CD4-positive, alpha-beta T cell treated with Interleukin-12 subunit alpha and Interleukin-12 subunit beta, for 1 hour (primary cell): ENCODE measurements at places on chromosomes 3 and 15.

DNA sequence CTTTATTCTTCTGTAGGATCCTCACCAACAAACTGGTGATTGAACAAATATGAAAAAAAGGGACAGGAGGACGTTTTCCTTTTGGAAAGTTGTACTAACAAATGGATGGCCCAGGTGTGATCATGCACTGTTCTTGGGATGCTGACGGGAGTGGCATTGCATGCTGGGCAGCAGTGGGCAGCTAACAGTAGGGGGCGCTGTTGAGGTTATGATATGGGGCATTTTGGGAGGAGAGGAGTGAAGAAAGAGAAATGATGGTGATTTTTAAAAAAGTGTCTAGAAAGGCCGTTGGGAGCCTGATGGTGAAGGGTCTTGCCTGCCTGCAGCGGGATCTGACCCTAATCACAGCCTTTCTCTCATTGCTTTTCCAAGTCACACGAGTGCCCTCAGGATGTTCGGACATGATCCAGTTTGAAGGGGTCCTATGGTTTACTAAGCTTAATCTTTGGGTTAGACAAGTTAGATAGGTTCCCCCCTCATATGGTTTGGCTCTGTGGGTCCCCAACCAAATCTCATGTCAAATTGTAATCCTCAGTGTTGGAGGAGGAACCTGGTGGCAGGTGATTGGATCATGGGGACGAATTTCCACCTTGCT is 46.2 kb upstream of the PRTG start:
- DNase-seq, result peak; percentile 36

GRCh38 chr3:29644261-29644660 is 363.4 kb downstream of the RBMS3 start:
- no peak for DNase-seq

GRCh38 chr3:29281344-29282241 is 722 bp downstream of the RBMS3 start:
- DNase-seq, result peak; percentile 1

- no peak for DNase-seq
Observed at GRCh38 chr3:55362210-55362960, 124.7 kb downstream of the WNT5A start.

GRCh38 chr3:149654188-149654601 is 3.6 kb downstream of the WWTR1 start:
- no peak for DNase-seq

- DNase-seq, result no peak
Observed at GRCh38 chr3:39388153-39388552, 5.0 kb downstream of the SLC25A38 start.

DNA sequence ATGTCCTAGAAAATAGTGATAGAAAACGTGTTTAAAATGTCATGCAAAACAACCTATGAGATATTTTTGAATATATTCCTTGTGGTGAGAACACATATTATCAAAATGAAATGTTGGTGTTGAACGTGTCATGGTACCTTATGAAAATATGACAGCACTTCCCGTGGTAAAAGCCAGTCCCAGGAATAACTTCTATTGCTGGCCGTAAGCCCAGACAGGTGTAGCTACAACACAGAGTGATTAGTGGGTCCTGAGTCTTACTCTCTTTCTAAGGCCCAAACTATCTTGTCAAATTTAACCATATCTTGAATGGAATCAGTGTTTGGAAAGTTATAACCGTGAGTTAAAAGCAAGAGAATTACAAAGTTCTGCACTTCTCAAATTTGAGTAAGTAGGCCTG is 24.1 kb downstream of the RARB start:
- no peak for DNase-seq

DNA sequence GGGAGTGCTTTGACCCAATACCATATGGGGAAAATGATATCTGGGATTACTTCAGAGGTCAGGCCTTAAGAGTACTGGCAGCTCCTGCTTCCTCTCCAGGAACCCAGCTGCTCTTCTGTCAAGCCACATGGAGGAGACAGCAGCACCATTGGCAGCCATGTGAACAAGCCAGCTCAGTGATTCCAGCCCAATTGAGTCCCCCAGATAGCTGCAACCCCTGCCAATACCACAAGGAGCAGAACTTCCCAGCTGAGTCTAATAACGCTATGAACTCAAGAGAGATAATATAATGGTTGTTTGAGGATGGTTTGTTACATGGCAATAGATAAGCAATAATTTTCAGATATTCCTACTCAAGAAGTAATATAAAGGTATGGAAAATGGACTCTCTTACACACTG is 126.8 kb upstream of the CPNE4 start:
- DNase-seq, result no peak

GRCh38 chr3:151058740-151059139 is 26.7 kb upstream of the MED12L start:
- no peak for DNase-seq

GRCh38 chr3:136350557-136350956 is 100.4 kb downstream of the PCCB start:
- DNase-seq, result no peak

DNA sequence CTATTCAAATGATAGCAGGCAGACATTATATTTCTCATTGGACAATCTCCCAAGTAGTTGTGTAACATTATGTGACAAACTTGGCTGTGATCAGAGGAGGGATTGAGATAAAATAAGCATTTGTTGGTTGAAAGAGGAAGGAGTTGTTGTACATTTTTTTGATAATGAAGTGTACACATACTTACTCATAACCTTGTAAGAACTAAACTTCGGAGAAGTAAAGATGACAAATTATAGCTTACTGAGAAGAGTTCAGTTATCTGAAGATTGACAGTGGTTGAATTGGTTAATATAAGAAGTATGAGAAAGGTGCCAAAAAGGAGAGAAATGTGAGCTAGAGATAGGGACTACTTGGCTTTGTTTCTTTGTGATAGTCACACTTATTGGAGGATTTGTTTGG is 32.6 kb downstream of the STT3B start:
- no peak for DNase-seq

DNA sequence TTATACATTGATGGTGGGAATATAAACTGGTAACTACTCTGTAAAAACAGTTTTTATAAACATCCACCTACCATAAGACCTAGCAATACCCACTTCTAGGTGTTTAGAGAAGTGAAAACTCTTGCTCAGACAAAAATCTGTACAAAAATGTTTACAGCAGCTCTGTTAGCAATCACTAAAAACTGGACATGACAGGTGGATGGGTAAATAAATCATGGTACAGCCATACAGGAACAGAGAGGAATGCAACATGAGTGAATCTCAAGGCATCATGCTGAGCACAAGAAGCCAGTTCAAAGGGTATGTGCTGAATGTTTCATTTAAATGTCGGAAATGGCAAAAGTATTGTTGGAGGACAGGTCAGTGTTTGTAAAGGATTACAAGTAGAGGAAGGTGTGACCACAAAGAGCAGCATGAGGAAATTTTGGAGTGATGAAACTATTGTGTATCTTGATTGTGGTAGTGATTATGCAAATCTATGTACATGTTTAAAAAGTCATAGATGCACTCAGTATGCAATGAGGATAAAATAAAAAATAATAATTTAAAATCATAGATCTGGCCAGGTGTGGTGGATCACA is 2.8 kb upstream of the RNU5A-1 start:
- DNase-seq, result no peak

GRCh38 chr3:85567071-85567676 is 608.4 kb downstream of the CADM2 start:
- no peak for DNase-seq

DNA sequence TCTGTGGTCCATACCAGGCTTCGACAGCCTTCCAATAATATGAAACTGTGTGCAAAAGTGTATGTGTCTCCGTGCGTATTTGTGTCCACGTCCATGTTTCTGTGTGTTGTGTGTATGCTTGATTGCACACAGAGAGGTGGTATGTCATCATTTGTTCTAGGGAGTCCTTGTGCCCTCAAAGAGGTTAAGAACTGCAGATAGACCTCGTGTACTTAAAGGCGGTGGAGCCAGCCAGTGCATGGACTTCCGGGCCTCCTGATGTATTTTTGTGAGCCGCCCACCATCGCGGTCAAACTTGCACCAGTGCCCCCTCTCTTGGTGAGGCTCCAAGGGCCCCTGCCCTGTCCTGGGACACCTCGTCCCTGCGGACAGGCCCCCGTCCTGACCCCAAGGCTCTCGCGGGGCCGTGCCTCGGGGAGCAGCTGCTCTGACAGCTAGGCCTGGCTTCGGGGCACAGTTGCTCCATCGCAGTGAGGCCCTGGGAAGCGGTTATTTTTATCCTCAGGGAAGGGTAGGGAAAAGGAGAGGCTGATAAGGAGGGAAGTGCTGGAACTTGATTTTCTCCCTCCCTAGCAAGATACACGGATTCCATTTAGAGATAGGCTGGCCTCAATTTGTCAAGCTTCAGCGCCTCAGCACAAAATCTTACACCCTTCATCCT is 1.2 kb upstream of the RYK start:
- DNase-seq, result no peak

DNA sequence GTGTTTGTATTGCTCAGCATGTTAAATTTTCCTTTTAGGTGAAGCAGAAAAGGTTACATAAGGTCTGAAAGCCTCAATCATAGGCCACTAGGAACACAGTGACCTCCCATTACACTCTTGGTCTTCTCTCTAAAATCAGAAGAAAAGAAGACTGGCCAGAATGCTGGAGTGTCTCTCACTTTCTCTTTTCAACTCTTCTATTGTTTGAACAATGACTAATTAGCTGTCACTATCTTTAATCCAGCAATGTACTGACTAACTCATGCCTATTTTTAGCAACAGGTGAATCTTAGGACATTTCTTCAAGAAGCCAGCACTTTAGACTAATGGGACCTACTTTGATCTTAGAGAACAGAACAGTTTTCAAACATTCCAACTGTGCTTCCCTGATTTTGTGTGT is 142.8 kb downstream of the TGFBR2 start:
- DNase-seq, result no peak

DNA sequence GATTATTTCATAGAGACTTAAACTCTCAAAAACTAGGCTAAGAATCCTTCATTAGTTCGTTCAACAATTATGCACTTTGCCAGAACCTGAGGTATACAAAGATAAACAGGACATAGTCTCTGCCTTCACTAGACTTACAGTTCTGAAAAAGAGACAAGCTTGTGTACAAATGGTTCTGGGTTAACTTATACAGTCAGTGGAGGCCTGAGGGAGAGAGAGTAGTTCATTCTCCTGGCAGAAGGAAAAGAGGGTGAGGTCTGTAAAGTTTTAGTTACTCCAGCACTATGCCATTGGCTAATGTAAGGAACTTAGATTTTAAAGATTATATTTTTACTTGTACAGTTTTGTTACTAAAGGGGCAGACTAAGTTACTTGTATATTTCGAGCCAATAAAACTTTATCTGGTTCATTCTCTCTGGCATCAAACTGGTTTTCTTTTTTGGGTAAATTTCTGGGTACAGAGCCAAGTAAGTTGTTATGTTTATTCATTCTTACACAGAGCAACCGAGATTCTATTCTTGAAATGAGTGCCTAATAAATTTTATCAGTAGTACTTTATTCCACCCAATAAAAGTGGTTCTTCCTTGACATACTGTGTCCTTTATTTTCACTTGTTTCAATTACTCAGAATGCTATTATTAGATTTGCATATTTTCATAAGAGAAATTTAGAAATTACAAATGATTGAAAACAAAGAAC is 278.7 kb downstream of the TIGIT start:
- DNase-seq, result no peak

GRCh38 chr3:23442598-23443383 is 239.7 kb downstream of the UBE2E2 start:
- DNase-seq, result peak; percentile 29

- peak; percentile 77 for DNase-seq
Observed at GRCh38 chr3:129690406-129690805, 83.9 kb upstream of the PLXND1 start.

DNA sequence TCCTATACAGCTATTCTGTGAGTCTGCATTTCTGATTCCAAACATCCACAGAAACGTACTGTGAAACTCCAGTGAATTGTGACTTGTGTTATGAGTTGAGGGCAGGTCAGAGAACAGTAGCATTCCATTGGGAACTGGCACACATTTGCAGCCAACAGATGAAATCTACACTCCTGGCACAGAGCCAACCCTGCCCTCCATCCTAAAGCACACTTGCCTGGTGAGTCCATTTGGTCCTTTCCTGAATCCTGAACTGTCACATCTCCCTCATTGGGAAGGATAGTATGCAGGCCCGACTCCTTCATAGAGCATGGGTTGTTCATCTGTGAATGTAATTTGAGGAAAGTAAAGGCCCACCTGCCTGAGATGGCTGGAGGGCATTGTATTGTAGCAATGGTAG is 314.3 kb upstream of the RASGRP1 start:
- DNase-seq, result no peak

DNA sequence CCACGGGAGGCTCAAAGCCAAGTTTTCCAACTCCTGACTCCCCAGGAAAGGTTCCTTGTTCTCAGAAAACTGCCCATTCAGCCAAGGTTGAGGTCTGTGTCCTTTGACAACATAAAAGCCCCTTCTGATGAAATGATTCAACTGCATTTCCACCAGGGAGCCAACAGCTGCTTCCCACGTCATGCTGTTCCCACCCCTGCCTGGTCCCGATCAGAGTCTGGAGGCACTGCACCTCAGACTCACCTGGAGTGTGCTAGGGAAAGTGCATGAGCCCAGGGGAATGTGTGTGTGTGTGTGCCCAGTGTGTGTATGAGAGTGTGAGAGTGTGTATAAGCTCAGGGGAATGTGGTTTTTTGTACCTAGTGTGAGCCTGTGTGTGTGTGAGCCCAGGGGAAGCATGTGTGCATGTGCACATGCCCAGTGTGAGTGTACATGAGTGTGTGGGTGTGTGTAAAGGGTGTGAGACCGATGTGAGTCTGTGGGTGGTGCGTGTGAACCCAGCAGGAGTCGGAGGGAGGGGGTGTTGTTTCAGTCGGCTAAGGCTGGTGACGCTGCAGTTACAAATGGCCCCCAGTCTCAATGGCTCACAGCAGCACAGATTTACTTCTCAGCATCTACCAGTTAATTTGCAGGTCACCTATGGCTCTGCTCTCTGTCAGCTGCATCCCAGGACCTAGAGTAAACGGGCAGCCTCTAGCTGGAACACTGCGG is 20.3 kb upstream of the SLC6A1 start:
- DNase-seq, result no peak

DNA sequence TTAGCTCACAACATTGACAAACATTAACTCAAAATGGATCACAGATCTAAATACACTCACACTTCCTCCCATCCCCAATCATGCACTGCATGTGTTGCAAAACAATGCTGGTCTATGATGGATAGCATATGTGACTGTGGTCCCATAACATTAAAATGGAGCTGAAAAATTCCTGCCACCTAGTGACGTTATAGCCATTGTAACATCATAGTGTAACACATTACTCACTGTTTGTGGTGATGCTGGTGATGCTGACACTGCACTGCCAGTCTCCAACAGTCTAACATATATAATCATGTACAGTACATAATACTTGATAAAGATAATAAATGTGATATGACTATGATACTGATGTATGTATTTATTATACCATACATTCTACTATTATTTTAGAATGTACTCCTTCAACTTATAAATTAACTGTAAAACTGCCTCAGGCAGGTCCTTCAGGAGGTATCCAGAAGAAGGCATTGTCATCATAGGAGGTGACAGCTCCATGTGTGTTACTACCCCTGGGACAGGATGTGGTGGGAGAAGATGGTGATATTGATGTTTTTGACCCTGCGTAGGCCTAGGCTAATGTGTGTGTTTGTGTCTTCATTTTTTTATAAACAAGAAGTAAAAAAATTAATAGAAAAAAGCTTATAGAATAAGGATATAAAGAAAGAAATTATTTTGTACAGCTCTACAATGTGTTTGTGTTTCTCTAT is 41.3 kb downstream of the TXNRD3 start:
- DNase-seq, result no peak
